ENCODE measurements at places on chromosomes 5 and 9. TPM values are rescaled to one million over a fixed set of nuclear protein-coding genes. Genes with fewer than 3 reads are reported as not detected.

PLPPR1 gene
- polyA plus RNA-seq: 0.05 TPM

DOCK2 gene
- 1.2 TPM for polyA plus RNA-seq

TPPP gene
- 2.7 TPM for polyA plus RNA-seq

ZMAT2 gene
- 35.8 TPM for polyA plus RNA-seq

MORN5 gene
- 0.69 TPM for polyA plus RNA-seq

TRAF2 gene
- 16.6 TPM for polyA plus RNA-seq

KIF24 gene
- polyA plus RNA-seq: 0.90 TPM

ITK gene
- 0.84 TPM for polyA plus RNA-seq

NDST1 gene
- 37.3 TPM for polyA plus RNA-seq

SOX30 gene
- polyA plus RNA-seq: 0.04 TPM

MYMK gene
- not detected for polyA plus RNA-seq
